ENCODE measurements at places on chromosomes 11 and 22.

DNA sequence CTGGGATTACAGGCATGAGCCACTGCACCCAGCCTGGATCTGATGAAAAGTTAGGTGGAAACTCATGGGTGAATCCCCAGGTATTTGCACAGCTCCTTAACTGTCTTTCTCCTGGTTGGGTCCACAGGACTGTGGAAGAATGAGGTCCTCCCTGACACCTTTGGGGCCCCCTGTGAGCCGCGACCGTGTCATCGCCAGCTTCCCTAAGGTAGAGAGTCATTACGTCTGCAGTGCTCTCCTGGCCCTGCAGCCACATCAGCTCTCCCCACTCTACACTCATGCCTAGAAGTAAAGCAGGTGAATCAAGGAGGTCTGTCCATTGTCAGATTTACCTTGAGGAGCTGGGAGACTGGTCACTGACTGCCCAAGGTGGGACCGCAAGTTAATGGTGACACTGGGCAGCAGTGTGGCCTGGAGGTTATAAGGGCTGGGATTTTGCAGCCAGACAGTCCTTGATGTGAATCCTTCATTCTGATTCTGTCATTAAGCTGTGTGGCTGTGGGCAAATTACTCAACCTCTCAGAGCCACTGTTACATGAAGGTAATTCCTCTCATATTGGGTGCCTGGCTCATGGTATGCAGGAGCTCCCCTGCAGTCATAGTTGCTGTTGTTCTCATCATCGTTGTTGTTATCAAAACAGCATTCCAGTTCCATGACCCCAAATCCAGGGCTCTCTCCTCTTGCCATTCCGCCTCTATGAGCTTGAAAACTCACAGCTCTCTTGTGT, 1.4 kb downstream of the RAB36 start:
- DNase-seq: no peak

- DNase-seq: no peak
Measured at GRCh38 chr22:36759481-36760159, 16.3 kb downstream of the IFT27 start.

DNA sequence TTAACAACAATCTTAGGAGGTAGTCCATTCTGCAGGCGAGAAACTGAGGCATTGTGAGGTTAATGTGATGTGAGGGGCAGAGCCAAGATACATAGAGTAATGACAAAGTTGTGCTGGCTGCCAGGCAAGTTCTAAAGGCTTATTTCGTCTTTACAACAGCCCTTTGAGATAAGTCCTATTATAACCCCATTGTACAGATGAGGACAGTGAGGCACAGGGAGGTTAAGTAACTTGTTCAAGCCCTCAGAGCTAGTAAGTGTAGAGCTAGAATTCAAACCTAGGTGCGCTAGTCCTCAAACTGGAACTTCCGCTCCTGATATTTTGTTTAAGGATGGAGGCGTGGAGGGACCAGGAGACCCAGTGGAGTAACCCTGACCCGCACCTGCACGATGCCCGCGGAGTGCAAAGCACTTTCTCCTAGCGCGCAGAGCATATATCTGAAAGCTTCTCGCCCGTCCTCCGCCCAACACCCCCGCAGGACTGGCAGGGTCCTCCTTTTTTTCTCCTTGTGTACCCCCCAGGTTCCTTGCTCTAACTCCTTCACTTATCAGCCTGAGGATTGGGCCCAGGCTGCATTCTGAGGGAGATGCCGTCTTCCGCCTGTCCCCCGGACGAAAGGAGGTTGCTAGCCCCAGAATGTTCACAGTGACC, 4.9 kb upstream of the FLI1 start:
- DNase-seq: no peak

DNA sequence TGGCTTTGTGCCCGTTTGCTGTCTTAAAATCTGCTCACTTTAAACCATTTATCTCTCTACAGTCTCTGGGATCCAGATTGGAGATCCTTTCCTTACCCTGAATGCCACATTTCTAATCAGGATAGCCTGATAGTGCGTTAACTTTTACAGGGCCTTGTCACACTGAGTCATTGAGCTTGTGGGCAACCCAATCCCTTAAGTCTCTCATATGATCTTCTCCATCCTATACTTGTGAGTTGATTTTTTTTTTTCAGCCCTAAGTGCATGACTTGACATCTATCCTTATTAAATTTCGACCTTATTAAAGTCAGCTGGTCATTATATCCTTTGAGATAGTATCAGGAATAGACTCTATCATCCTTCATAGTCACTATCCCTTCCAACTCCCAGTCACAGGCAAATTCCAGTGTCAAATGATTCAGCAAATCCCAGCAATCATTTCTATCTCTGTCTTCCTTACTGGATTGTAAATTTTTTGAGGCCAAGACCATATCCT, 57.7 kb downstream of the TEAD1 start:
- DNase-seq: no peak

- no peak for DNase-seq
Measured at GRCh38 chr11:3196161-3197043, 22.2 kb downstream of the MRGPRG start.

- DNase-seq: no peak
Measured at GRCh38 chr11:113162592-113162962, 151.8 kb upstream of the TTC12 start.

DNA sequence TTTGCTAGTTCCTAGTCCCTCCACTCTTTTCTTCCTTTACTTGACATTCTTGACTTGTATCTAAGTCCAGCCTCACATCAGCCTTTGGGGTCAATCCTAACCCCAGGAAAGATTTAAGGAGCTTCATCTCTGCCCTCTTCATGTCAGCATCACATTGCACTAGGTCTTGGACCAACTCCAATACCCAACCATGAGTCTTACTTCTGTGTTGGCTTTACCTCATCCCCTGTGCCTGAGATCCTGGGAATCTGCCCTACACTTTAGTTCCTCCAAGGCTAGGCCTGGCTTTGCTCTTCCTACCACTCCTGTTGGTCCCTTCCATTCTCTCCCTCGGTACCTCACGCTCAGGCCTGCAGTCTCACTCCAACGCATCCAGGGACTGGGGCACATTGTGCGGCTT, 117.0 kb downstream of the SLC1A2 start:
- DNase-seq: no peak

DNA sequence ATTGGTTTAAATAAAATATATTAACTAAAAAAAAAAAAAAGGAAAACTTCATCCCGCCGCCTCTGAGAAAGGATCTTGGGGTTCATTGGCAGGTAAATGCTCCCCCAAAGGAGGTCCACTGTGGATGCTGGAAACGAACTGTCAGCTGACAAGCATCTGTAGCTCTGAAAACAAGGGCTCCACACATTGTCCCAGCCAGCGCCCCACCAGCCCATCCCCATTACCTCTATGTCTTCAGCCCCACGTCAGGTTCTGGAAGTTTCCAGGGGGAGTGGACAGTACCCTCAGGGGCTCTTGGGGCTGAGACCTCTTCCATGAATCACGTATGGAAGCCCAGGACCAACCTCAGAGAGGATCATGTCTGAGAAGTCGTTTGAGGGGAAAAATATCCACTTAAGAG, 66.4 kb upstream of the WNT7B start:
- DNase-seq: no peak

GRCh38 chr11:96156379-96156722, 186.6 kb downstream of the MAML2 start:
- DNase-seq: no peak

All from activated CD4-positive, alpha-beta T cell treated with anti-CD3 and anti-CD28 coated beads, Interleukin-2, amount 50 U/mL, for 1 hour (primary cell).